Activated CD4-positive, alpha-beta T cell treated with anti-CD3 and anti-CD28 coated beads for 48 hours (primary cell): ENCODE measurements at places on chromosomes 3 and 15.

DNA sequence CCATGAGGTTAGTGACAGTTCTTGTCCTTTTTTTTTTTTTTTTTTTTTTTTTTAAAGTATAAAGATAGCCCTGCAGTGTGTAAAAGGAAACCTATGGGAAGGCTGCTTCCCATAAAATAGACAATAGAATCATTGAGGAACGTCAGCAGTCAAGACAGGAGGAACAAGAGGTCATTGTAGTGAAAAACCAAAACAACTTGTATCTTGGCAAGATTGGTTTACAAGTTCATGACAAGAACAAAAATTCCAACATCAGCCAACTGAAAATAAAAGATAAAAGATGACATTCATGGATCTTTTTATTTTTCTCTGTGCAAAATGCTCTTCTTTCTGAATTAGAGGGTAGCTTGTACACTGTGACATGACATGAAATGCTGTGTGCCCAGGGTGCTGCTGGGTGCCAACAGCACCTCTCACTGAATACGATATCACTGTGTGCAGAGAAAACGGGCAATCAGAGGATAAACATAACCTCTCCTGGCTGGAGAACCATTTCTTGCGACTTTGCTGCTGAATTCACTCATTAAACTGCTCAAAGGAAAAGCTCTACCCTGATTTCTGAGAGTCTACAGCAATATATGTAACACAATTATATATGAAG is 30.1 kb upstream of the IP6K2 start:
- no peak for DNase-seq

GRCh38 chr3:27573780-27574437 is 89.7 kb upstream of the SLC4A7 start:
- DNase-seq: no peak

DNA sequence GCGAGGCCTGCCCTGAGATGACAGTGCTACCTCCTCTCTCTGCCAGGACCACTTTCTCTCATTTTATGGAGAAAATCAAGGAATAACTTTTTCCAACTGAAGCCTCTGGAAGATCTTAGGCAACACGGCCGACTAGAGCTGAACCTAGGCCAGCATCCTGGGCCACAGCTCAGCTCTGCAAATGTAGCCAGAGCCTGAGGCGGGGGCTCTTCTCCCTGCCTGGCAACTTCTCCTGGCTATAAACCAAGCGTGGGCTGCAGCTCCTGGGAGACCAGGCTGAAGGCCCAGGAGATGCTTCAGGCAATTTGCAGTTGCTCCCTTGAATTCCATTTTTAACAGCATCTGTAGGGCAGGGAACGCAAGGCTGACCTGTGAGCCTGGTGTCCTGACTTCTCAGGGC is 74.9 kb downstream of the CEMIP start:
- no peak for DNase-seq

GRCh38 chr3:181326637-181327223 is 337.2 kb upstream of the DNAJC19 start:
- no peak for DNase-seq

DNA sequence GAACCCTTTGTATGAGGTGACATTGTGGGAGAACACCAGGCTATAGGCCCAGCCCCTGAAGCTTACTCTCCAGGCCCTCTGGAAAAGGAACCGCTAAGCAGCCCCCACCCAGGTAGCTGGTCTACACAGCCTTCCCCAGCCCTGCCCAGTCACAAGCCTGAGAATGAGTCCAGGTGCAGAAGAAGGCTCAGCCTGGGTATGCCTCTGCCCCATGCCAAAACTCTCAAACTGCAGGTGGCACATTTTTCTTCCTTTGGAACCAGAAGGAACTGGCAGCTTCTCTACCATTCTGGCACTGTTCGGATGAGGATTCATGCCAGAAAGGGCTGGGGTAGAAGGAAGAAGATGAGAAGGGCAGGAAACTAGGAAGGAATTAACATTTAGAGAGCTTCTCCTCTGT is 23.7 kb upstream of the TBC1D21 start:
- DNase-seq: no peak

- no peak for DNase-seq
Measured at GRCh38 chr3:84727616-84728015, 231.2 kb upstream of the CADM2 start.

DNA sequence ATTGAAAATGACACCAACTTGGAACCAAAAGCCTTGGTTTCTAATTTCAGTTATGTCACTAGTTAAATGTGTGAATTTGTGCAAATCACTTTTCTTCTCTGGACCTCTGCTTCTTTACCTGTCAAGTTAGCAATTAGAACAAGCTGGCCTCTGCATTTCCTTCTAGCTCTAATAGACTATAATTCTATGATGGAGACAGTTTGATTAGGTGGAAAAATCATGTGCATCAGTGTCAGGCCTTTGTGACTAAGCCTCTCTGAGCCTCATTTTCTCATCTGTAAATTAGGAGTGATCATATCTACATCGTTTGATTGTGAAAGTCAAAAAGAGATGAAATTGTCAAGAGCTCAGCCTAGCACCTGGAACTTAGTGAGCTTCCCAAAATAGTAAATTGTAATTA is 712.9 kb downstream of the MECOM start:
- no peak for DNase-seq

- DNase-seq: no peak
Measured at GRCh38 chr3:149809699-149810098, 3.3 kb upstream of the RNF13 start.

DNA sequence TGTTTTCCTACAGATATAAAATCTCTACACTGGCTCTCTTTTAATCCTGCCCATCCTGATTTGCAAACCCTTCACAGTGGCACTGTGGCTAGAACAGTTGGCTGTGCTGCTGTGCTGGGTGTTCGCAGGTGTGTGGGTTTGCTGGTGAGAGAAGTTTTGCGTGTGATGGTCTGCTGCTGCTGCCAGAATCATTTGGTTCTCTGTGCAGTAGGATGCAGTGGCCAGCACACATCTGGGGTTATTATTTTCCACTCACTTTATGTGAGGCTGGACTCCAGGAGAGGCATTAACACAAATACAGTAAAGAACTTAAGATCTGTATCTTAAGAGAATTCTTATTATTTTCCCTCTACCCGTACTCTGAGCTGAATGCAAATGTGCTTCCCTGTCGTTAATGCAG is 16.0 kb upstream of the PSMD6 start:
- no peak for DNase-seq

- DNase-seq: no peak
Measured at GRCh38 chr15:28932361-28932760, 46.6 kb downstream of the APBA2 start.

GRCh38 chr15:66650433-66650832 is 51.6 kb upstream of the SMAD6 start:
- DNase-seq: no peak

DNA sequence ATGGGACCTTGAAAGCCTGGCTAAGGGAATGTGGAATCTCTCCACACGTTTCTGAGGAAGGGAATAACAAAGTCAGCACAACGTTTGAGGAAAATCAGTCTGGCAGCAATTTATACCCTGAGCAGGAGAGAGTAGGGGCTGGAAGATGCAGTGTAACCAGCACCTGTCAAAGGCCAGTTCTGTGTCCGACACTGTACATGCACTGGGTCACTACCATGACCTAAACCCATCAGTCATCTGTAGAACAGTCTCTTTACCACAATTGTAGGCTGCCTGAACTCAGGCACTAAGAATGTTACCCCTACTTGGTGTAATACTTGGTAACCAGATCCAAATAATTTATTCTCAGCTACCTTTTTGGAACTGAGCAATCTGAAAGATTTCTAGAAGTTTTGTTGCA is 113.4 kb downstream of the FEZF2 start:
- no peak for DNase-seq

DNA sequence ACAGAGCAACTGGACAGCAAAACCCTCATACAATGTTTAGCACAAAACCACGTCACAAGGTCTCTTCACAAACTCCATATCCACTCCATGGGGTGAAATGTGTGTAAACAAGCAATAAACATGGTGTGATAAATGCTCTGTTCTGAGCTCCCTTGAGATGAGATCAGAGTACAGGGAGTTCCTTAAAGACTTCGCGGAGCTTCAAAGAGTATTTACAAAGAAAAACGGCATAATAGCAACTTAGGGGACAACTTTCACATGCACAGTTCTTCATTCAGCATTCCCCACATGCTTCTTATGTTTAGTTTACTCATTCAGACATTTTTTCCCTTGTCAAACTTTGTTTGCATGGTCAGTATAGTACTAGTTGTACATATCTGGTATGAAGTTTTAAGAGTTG is 52.5 kb upstream of the SUCLG2 start:
- DNase-seq: no peak

DNA sequence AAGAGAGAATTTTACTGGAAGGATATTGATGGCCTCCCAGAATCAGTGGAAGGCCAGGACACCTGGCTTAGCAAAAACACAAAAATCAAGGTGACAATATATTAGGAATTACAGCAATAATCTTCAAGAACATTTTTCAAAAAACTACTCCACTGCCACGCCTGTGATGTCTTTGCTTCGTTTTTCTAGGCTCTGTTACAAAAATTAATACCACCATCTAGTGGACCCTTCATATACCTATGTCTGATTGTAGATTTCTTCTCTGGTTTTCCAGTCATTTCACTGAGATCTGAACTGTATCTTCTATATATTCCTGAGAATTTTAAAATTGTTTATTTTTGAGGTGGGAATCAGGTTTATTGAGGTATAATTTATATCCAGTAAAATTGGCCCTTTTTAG is 5.6 kb upstream of the SLC33A1 start:
- no peak for DNase-seq

DNA sequence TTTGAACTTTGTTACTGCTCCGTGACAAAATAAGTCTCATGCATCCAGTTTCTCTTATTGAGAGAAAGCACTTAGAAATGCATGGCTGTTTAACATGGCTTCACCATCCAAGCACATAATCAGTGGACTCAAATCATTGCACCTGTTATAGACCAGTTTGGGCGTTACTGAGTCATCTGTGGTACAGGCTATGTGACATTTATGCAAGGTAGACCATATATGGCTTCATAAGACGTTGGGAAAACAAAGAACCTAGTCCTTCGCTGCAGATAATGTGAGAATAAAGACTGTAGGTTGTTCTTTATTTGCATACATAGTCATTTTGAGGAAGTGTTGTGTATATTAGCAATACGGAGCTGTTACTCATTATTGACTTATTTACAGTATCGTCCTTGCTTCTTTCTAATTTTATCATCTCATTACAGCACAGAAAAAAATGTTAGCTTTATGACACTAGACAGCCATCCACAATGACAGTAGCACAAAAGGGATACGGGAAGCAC is 374.7 kb downstream of the IL5RA start:
- DNase-seq: no peak

GRCh38 chr15:95734422-95735316 is 595.8 kb upstream of the NR2F2 start:
- no peak for DNase-seq

GRCh38 chr3:4447295-4447999 is 19.6 kb downstream of the SUMF1 start:
- no peak for DNase-seq

DNA sequence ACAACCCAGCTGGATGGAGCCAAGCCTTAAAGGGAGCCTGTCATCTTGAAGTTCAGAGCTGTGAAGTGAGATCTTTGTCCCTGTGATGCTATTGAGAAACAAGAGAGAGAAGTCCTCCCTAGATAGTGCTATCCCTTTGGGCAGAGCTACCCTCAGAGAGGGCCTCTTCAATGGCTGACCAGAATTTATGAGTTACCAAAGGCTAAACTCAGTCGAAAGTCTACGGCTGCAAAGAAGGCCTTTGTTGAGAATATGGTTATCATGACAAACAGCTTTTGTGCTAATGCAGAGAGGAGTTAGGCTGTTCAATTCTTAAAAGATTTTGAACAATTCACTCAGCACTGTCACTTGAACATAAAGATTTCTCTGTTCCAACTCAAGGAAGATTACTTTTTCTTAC is 65.9 kb upstream of the C3orf80 start:
- no peak for DNase-seq

DNA sequence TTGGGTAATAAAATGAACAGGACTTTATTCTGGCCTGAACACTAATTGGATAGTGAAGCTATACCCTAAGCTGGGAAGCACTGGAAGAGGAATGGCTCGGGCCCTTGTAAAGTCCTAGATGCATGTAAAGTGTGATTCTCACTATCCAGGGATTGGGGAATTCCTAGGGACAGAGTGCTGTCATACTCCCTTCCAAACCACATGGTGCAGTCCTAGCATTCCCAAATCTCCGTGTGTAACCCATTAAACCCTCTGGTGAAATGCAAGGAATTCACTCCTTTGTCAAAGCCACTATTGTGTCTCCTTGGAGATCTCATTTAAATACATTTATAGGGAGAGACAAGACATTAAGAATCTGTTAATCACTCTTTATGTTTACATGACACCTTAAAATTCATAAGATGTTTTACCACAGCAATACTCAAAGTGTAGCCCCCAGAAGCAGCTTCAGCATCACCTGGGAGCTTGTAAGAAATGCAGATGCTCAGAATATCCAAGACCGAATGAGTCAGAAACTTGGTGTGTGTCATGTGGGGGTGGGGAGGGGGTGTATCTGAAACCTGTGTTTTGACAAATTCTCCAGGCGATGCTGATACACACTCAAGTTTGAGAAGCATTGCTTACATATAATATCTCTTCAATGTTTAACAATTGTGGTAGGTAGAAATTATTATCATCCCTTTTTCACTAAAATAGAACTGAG is 121.8 kb upstream of the NPHP3 start:
- DNase-seq: no peak

DNA sequence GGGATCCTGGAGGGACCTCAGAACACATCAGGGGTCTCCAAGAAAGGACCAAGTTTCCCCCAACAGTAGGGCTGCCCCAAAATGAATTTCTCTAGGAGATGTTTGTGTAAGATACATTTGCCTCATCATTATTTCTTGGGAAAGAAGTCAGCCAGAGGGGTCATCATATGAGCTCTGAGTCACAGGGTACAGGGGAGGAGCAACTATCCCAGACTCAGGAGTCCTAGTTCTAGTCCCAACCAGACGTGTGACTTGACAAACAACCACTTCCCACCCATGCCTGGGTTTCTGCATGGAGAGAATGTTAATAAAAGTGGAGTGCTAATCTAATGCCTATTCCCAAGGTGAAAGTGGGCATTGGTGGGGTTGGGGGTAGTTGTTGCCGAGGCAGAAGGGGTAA is 144.1 kb downstream of the ALDH1A2 start:
- no peak for DNase-seq
